Right ventricle myocardium superior (tissue), 1 donor: ENCODE measurements at places on chromosomes 2 and 18. TPM values are rescaled to one million over a fixed set of nuclear protein-coding genes. Genes with fewer than 3 reads are reported as not detected.

- DNase-seq, result no peak
Measured at GRCh38 chr2:203535784-203536585, 884 bp upstream of the RAPH1 start.

MBOAT2 gene
- total RNA-seq, result 13.2 TPM

- no peak for DNase-seq
Measured at GRCh38 chr2:172021955-172022354, 22.2 kb downstream of the METAP1D start.

DNA sequence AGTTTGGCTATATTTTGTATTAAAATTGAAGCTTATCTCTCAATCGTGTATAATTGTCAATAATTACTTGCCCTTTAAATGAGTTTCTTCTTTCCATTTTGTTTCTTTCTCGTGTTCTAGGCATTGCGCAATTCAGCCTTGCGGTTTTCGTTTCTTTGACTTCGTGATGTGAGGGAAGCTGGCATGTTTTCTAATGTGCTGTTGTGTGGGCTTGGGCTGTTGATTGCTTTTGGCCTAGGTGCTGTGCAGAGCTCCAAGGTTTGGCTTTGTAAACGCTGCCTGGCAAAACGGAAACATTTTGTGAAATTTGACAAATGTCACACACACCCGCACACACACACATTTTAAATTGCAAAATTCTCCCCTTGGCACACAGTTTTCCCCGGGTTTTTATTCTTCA lies 242.6 kb upstream of the TCF4 start:
- DNase-seq, result no peak

DNA sequence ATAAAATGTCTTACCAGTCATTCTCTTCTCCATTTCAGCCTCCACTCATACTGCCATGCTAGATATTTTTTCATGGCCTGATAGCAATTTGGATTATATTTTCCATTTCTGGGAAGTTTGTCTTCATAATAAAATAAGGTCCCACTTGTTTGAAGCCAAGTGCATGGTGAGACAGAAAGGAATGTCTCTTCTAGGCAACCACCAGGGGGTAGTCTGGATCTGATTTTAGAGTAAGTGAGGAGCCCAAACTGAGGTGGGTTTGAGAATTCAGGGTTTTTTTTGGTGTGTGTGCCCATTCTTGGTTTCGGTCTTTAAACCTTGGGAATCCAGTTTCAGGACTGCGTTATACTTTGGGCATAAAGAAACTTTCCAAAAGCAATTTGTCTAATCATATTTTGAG lies 315.5 kb downstream of the RPRM start:
- DNase-seq, result no peak

- DNase-seq, result no peak
Measured at GRCh38 chr2:213679894-213680293, 395.6 kb downstream of the SPAG16 start.

DNA sequence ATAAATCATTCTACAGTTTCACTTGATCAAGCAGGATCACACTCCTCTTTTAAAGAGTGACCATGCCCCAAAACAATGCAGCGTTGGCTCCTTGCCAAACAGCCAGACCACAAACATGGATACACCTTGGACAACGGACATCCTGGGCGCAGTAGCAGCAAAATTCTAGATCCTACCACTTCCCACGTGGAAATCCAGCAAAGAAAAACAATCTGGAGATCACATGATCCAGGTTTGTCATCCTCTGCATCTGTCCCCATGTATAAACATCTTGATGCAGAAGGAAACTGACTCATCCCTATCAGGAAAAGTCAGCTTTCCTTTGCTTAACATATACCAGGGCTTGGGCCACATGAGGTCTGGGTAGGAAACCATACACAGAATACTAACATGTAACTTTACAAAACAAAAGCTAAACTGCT lies 53.1 kb downstream of the ZNF521 start:
- DNase-seq, result peak; percentile 47

PARD3B gene
- 6.8 TPM for total RNA-seq

GRCh38 chr18:62846313-62846712 lies 131.0 kb downstream of the PHLPP1 start:
- DNase-seq, result no peak

ANTXR1 gene
- 31.2 TPM for total RNA-seq

- no peak for DNase-seq
Measured at GRCh38 chr18:399631-400135, 100.8 kb downstream of the COLEC12 start.

GRCh38 chr2:15554525-15555218 lies 6.5 kb downstream of the NBAS start:
- no peak for DNase-seq

DNA sequence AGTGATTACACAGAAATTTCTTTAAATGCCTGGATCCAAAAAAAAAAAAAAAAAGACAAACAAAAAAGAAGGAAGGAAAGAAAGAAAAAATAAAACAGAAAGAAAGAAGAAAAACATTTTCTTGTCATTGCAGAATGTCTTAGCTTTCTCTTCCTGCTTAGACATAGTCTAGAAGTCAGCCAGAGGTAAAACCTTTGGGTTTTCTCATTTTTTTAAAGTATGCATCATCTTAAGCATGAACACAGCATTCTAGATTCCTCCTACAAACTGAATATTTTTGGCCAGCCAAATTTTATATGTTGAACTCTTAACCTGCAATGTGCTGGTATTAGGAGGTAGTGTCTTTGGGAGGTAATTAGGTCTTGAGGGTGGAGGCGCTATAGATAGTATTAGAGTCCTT lies 243.9 kb downstream of the TRIB2 start:
- DNase-seq, result no peak

DNA sequence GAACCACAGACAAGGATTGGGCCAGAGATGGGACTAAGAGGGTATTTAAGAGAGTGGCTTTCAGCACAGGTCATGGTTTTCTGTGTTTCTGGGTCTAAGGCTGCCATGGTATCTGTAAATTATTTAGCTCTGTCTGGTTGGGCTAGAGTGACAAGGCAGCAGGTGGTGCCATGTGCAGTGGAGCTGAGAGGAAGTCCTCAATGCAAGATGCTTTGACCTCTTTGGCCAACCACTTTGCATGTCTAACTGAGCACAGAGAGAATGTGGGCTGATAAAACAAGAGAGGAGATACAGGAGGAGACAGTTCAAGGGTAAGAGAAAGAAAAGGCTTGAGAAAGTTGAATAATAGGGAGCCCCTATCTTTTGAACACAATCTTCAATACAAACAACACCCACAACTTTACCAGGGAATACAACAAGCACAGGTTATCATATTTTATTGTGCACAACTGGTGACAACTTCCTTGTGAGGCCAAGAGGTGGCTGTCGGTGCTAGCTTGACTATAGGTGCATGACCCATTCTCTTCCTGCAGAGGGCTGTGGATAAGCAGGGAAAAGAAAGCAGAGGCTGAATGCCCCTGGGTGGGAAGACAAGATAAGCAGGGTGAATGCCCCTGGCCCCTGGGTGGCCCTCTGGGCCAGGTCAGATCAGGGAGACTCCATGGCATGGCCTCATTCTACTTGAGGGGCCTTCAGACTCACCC lies 12.3 kb downstream of the FLACC1 start:
- DNase-seq, result no peak

CIB4 gene
- not detected for total RNA-seq

- no peak for DNase-seq
Measured at GRCh38 chr2:56523816-56524215, 340.0 kb downstream of the CCDC85A start.

DNA sequence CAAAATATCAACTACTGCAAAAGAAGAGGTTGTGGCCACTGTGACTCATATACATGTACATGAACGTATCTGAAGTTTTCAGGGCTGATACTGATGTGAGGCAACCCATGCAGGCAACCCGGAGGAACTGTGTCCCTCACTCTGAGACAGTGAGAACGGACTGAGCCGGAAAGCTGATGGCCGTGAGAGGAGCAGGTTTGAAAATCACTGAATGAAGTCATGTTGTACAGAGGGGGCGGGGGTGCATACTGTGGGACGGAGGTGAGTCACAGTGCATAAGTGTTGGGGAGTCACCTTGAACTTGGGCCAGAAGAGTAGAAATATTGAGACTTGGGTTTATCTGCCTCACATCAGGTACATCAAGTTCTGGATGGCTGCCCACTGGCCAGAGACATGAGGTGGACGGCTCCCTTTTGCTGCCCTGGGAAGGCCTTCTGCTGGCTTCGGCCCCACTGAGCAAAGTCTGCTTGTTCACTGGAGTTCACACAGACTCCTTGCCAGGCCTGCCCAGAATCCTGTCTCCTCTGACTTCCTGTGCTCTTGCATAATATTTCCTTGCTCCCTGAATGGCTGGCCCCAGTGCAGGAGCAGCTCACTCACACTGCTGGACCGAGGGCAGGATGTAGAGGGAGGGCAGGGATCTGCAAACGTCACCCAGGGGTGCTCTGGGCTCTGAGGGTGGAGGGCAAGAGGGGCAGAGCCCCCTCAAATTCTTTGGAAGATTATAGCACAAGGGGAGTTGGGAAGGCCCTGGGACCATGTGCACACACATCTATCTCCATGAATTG lies 18.1 kb downstream of the EPAS1 start:
- peak; percentile 92 for DNase-seq

DNA sequence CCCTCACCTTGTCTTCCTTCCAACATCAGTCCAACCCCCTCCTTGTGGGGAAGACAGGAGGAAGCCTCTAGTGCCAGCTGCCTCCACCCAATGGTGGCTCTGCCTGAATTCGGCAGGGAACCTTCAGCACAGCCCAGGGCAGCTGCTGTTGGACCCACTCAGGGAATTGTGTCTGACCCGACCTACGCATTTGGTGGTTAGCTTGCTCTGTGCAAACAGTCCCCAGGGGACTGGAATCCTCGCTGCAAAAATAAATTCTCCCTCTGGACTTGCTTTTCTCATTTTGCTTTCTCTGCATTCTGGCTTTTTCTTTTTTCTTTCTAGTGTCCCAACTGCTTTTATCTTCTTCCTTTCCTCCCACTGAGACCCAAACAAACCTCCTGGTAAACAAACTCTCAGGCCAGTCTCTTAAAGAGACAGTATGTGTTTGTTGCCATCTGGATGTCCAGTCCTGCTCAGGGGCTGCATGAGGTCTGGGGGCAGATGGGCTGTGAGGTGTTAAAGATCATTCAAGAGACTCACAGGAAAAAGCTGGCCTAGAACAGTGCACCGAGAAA lies 137.7 kb upstream of the HAAO start:
- no peak for DNase-seq

DNA sequence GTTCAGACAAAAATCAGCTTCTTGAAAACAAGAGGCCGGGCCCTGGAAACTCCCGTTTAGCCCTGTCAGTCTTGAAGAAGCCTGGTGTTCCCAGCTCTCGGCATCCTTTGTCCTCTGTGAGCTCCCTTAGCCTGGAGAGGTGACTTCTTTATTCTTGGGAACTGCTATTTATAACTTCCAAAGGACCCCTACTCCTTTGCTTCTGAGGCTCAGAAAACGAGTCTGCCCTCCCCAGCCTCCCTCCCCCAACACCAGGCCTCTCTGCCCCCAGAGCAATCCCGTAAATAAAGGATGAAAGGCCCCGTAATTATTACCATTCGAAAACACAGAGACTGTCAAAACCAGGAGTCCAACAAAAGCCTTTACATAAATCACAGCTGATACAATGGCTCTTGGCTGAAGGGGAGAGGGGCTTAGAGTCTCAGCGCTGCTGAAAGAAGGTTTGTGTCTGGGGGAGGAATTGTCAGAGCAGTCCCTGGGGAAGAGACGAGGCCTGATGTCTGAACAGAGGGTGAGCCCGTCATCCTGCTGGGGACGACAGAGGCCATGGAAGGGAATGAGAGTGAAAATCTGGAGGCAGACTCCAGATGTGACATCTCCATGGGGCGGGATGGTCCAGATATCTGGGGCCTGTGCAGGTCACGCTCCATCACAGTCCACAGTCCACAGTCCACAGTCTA lies 283.0 kb downstream of the MYCN start:
- DNase-seq, result no peak

HK2 gene
- total RNA-seq, result 4.1 TPM

GRCh38 chr2:9752441-9753275 lies 90.6 kb upstream of the TAF1B start:
- no peak for DNase-seq
